ENCODE measurements at places on chromosomes 6 and 20.

DNA sequence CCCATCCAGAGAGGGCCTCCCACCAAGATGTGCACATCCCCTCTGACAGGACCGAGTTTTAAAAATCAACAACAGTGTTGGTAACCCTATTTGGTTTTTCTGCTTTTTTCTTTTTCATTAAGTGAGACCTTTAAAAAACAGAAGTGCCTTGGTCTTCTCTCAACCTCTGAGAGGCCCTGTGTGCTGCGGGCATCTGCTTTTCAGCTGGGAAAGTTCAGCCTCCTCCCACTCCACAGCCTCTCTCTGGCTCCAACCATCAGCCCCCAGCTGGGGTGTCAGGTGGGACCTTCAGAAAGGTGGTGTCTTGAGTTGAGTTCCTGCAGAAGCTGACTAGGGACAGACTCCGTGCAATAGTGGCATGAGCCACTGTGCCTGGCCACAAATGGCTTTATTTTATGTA lies 64.6 kb upstream of the ZMYND8 start:
- DNase-seq = no peak

- peak; percentile 5 for DNase-seq
Measured at GRCh38 chr20:49386848-49387580, 95.5 kb downstream of the KCNB1 start.

DNA sequence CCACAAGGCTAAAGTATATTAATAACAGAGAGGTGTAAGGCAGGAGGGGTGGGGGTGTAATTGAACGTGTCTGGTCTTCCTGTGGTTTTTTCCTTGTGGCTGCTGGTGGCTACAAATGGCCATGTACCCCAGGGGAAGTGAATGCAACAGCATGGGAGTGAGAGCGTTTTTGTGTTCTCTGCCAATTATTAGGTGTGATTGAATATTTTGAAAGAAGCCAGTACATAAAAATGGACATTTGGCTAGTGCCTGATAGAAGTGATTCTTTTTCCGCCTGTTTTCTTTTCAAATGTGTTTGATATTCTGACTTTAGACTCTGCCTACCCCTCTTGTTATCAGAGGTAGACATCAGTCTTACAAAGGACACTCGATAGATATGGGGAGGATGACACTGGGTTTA lies 141.3 kb downstream of the PRL start:
- no peak for DNase-seq

DNA sequence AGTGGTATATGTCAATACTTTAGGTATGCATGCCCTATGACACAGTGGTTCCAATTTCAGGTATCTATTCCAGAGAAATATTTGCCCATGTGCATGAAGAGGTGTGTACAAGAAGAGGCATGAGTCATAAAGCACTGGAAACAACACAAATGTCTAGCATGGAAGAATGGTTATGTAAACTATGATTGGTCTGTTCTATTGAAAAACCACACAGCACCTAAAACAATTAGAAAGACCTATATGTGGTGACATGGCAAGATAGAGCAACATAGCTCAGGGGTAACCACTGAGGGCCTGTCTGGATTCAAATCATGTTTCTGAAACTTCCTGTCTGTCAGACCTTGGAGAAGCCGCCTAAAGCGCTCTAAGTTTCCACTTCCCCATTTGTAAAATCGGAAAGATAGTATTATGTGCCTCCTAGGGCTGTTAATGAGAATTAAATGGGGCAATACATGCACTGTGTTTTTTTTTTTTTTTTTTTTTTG lies 76.0 kb upstream of the SHLD1 start:
- DNase-seq = peak; percentile 14
